ENCODE measurements at places on chromosomes 5 and 9. TPM values are rescaled to one million over a fixed set of nuclear protein-coding genes. Genes with fewer than 3 reads are reported as not detected.

Gene ISL1
- not detected for total RNA-seq

Gene C9orf50
- total RNA-seq, result 1.1 TPM

Gene C5orf58
- not detected for total RNA-seq

Gene IFNB1
- not detected for total RNA-seq

Gene ADAMTSL1
- 27.3 TPM for total RNA-seq

Gene HAVCR2
- 14.6 TPM for total RNA-seq

Gene PCDHA2
- total RNA-seq, result 0.50 TPM

Gene TRIM36
- total RNA-seq, result 1.8 TPM

Gene SMIM3
- total RNA-seq, result 23.9 TPM

Gene IFNK
- total RNA-seq, result not detected

Gene ITK
- total RNA-seq, result 14.0 TPM

Gene GBGT1
- total RNA-seq, result 21.6 TPM

Gene MCIDAS
- total RNA-seq, result 0.13 TPM

Gene INSL4
- not detected for total RNA-seq

Gene PDGFRB
- total RNA-seq, result 104 TPM

Gene SPINK7
- total RNA-seq, result not detected

Gene NME5
- total RNA-seq, result 20.6 TPM

Gene KLF9
- total RNA-seq, result 100 TPM

Gene DAB2
- 199 TPM for total RNA-seq

Gene FGFR4
- 72.6 TPM for total RNA-seq

Gene GMCL2
- not detected for total RNA-seq

Gene PCDHB15
- total RNA-seq, result 6.0 TPM

Gene CXCL14
- 104 TPM for total RNA-seq

Gene HSPB3
- total RNA-seq, result not detected

Gene TPRN
- 49.5 TPM for total RNA-seq

Gene PDE6A
- total RNA-seq, result 0.03 TPM

Gene CCNI2
- 3.4 TPM for total RNA-seq

Gene MYMK
- not detected for total RNA-seq

Gene CNTNAP3B
- 26.3 TPM for total RNA-seq

Gene DIPK1B
- 7.5 TPM for total RNA-seq

Gene PDE8B
- 4.5 TPM for total RNA-seq

Gene ALDH1A1
- 191 TPM for total RNA-seq

Gene VAV2
- total RNA-seq, result 47.1 TPM

Gene BTNL9
- 11.9 TPM for total RNA-seq

Gene DBH
- not detected for total RNA-seq

Gene JADE2
- total RNA-seq, result 99.6 TPM

Gene SERF1B
- 19.9 TPM for total RNA-seq

Gene SMIM33
- 0.13 TPM for total RNA-seq

Gene NXNL2
- total RNA-seq, result 3.6 TPM

Gene TLR4
- 33.4 TPM for total RNA-seq

Gene HSD17B3
- total RNA-seq, result 0.66 TPM

Gene CYLC2
- not detected for total RNA-seq

Gene FBP2
- not detected for total RNA-seq

Gene FOXD4
- total RNA-seq, result 0.60 TPM

Gene UNC5A
- 1.5 TPM for total RNA-seq

Measured in kidney (tissue), 22 donors.